Hematopoietic multipotent progenitor cell treated with erythropoietin and hydrocortisone succinate and interleukin-3 and kit ligand, for 4 days (in vitro differentiated cells): ENCODE measurements at places on chromosomes 7 and 10.

GRCh38 chr10:34091635-34092195 lies 723.4 kb downstream of the PARD3 start:
- no peak for DNase-seq

- peak; percentile 11 for DNase-seq
These were observed 12.4 kb downstream of the GNAT3 start for GRCh38 chr7:80499350-80499953.

DNA sequence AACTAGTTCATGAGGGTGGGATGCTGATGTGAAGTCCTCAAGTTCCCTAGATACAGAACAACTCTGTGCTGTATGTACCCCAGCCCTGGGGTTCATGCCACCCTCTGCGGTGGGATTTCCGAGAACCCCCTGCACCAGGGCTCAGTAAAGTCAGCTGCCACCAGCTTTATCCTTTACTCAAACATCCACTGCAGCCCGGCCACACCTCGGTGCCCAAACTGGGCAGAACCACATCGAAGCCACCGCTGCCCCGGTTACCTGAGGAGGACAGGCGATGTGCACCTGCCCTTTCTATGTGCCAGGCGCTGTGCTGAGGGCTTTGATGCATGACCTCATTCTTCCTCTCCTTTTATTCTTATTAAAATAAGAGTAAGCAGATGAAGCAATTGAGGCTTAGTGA lies 9.9 kb upstream of the CALML5 start:
- no peak for DNase-seq

- DNase-seq, result peak; percentile 38
These were observed 5.2 kb upstream of the SEMA3C start for GRCh38 chr7:80924090-80924489.

DNA sequence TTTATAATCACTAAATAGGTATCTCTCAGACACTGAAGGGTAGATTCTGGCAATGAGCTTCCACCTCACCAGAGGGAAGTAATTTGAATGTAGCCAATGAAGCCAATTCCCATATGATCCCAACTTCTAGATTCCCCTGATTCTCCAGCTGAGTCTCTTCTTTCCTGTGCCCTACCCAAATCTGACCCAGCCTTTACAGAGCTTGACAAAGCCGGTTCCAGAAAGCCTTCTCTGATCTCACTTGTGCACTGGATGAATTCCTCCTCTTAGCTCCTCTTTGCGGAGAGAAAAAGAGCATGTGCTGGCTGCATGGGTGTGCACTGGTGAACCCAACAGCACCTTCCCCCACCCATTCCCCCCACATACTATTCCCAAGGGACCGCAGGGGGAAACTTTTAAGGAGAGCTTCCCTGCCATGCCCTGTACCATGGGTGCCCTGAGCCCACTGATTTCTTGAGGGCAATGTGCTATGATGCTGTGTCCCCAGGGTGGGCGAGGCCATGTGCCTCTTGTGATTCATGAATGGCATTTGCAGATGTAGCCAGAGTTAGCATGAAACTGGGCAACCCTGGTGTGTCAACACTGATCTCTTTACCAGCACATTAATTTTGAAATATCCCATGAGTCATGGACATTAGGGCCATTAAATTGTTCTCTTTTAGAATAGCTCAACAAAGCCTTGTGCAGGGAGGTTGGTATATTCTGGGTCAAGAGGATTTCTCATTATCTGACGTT lies 50.4 kb upstream of the PLEKHA1 start:
- DNase-seq, result no peak

DNA sequence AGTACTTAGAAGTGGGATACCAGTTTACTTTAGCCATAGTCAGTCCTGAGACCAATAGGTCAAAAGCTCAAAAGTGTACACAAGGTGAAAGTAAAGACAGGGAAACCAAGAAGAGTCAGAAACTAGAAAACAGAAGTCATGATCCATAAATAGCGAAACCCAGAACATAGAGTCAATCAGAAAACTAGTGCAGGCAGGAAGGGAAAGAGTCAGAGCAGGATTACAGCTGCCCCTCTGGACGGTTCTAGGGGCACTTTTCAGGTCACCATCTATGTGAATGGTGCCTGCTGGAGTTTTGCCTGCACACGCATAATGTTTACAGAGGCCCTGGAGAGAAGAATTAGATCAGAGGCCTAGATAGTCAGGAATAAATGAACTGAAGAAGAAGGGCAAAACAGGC lies 22.4 kb upstream of the DMTF1 start:
- no peak for DNase-seq

- DNase-seq, result no peak
These were observed 47.6 kb downstream of the ZRANB1 start for GRCh38 chr10:124989526-124989925.

- no peak for DNase-seq
These were observed 224.4 kb downstream of the USP6NL start for GRCh38 chr10:11387044-11387443.

GRCh38 chr7:44489955-44490350 lies 505 bp downstream of the NUDCD3 start:
- DNase-seq, result peak; percentile 74

DNA sequence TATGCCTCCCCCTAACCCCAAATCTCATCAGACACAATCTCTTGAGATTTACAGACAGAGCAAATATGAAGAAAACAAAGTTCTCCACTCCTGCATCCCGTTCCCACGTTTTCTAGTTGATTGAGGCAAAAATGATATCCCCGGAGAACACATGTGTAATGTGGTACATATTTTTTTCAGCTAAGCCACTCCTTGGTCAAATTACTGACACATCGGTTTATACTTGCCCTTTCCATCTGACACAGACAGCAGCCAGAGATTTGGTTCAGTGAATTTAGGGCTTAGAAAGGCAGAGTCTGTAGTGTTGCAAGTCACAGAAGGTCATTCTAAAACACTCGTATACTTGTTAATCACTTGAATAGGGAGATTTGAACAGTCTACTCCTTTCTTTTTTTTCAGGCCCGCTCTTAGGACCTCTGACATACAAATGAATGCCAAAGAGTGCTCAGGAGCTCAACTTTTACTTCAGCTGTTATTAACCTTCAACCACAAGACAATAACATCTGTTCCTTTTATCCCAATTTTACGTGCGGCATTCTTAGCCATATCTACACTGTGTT lies 1.8 kb upstream of the DDX50 start:
- DNase-seq, result no peak

DNA sequence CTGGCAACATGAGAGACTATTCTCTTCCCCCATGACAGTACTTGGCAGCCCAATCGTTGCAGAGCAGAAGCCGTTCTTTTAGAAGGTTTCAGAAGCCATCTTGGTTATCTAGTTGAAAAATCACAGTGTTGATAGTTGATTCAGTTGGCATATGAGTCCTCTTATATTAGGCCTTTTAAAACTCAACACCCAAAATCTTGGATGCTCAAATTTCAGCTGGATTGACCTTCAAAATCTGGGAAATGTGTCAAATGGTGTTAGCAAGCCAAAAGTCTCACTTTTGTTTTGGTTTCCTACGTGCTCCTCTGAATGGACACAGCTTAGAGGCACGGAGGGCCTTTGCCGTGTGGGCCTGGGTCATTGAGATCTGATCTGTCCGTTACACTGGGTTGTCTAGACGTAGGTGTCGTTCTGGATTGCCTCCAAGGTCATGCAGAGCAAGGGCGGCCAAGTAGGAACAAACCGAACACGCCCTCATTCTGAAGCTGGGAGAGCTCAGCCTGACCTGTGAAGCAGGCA lies 59.3 kb upstream of the BMPER start:
- no peak for DNase-seq

GRCh38 chr10:11609492-11610093 lies 1.9 kb downstream of the USP6NL start:
- DNase-seq, result no peak

DNA sequence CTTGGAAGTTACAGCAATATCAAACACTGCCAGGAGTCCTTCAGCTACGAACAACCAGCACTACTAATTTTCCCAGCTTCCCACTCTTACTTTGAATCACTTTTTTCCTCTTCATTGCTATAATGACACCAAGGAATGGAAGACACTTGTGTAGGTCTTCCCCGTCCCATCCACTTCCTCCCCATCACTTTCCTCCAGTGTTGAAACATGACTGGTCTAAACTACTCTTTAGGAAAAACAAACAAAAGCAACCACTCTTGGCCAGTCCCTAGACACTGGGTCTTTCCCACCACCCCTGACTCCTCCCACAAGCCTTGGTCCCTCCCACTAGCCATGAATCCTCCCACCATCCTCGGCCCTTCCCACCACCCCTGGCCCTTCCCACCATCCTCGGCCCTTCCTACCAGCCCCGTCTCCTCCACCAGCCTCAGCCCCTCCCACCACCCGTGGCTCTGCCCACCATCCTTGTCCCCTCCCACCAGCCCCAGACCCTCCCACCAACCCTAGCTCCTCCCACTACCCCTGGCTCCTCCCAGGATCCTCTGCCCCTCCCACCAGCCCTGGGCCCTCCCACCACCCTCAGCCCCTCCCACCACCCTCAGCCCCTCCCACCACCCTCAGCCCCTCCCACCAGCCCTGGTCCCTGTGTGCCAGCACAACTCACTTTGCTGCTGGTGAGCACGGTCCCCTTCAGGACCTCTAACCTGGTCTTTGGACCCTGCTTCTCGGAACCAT lies 68.5 kb downstream of the CXCL12 start:
- DNase-seq, result peak; percentile 35

DNA sequence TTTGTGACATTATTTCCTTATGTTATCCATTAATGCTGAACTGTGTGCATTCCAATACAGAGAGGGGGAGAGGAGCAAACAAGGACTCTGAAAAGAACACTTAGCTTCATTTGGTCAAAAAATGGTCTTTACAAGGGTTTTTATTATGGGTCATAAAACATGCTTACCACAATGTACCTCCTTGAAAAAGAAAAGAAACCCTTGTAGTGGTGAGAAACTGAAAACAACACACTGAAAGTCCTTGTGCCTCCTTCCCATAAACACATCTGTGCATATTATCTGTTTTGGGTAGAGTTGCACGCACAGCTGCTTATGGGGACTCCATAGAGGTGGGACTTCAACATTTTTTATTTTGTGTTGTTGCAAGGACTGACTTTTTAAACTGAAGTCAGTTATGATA lies 98.7 kb downstream of the CDK6 start:
- DNase-seq, result no peak

GRCh38 chr7:27516421-27516820 lies 146.3 kb downstream of the HIBADH start:
- no peak for DNase-seq

DNA sequence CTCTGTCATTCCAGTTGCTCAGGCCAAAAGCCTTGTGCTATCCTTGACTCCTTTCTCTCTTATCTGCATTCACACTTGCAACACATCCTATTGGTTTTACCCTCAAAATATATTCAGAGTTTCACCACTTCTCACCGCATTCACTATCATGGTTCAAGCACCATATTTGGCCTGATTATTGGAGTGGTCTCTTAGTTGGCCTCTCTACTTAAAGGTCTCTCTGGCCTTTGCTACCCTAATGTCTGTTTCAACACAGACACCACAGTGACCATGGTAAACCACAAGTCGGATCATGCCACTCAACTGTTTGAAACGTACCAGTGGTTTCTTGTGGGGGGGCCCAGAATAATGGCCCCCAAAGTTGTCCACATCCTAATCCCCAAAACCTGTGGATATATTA lies 15.2 kb upstream of the PDZD8 start:
- peak; percentile 57 for DNase-seq

GRCh38 chr7:99003419-99003818 lies 125.1 kb downstream of the TRRAP start:
- DNase-seq, result no peak

GRCh38 chr10:34097682-34098081 lies 717.4 kb downstream of the PARD3 start:
- DNase-seq, result no peak

DNA sequence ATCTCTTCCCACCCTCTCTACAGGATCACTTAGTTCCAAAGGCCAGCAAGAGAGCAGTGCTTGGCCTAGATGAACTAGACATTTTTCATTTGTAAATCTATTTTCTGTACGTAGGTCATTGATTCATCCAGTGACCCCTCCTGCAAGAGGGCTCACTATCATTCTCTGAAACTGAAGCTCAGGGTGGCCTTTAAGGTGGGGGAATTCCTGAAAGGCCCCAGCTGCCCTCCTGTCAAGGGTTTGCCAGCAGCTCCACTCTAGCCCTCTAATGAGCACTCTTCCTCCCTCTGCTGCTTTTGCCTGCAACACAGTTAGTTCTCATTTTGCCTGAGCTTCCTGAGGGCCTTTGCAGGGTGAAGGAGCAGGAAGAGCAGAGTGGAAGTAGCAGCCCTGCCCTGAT lies 41.2 kb downstream of the LRRC18 start:
- DNase-seq, result no peak

GRCh38 chr10:119680650-119681081 lies 29.5 kb downstream of the BAG3 start:
- no peak for DNase-seq

DNA sequence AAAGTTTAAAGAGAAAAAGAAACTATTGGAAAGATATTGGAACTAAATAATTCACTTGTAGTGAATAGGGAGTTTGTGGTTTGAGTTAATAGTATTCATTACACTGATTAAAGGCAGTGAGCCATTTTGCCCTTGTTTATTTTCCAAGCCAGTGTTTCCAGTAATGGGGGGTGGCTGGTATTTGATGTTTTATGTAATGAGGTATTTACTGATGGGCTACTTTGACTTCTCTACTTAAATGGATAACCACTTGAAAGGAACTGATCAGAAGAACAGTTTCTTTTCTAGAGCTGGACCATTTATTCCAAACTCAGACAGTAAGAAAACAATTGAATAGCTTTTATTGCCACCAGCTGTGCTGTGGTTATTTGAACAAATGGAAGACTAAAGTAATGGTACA lies 227.0 kb upstream of the HDAC9 start:
- no peak for DNase-seq

- no peak for DNase-seq
These were observed 69.3 kb downstream of the OAT start for GRCh38 chr10:124349231-124349995.

GRCh38 chr10:58322835-58323209 lies 12.0 kb upstream of the UBE2D1 start:
- DNase-seq, result no peak

DNA sequence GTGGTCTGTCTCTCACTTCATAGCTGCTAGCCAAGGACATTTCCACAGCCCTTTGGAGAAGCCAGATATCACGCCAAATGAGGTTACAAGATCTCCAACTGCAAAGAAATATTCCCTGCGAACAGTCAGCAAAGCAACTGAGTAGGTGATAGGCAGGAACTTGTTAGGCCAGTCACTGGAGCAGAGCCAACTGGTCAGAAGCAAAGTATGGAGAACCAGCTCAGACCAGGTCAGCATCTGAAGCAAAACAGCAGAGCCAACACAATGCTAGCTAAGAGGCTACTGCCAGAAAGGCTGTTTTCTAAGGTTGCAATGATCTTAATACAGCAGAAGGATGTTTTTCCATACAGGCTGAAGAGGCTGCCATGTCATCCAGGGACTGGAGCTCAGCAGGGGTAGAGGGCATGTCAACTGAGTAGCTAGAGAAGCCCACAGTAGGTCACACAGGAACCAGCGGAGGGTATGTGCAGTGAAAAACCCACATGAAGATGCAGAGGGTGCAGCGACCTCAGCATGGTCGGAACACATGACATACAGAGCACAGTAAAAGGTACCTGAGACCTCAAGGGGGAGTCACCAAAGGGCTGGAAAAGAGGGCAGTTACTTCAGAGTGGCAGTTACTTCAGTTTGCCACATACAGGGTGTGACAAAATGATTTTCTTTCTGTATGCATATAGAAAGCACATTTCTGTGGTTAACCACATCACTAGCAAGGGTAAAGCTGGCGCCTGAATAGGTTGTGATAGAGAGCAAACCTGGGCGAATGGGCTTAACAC lies 8.9 kb downstream of the SEC31B start:
- DNase-seq, result peak; percentile 92
